RWPE1 (cell line): ENCODE measurements at places on chromosomes 7 and 10.

DNA sequence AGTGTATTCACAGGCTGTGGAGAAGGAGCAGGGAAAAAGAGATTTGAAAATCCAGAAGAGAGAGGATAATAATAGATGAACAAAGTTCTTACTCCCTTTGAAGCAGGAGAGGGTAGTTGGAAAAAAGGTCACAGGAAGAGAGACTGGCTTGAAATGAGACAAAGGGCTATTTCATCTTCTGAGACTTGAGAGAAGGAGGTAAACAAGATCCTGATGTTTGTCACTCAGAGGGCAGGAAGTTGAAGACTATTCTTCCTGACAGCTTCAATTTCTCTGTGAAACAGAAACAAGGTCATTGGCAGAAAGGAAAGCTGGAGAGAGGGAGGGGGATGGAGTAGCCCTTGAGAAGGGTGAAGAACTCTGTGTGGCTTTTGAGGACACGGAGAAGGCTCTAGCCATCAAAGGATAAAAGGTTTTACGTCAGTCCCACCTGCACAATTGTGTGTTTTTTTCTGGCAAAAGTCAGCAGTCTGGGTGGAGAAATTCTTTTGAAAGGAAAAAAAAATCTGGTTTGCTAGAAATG is 216.1 kb upstream of the STEAP4 start:
- DNase-seq: no peak

DNA sequence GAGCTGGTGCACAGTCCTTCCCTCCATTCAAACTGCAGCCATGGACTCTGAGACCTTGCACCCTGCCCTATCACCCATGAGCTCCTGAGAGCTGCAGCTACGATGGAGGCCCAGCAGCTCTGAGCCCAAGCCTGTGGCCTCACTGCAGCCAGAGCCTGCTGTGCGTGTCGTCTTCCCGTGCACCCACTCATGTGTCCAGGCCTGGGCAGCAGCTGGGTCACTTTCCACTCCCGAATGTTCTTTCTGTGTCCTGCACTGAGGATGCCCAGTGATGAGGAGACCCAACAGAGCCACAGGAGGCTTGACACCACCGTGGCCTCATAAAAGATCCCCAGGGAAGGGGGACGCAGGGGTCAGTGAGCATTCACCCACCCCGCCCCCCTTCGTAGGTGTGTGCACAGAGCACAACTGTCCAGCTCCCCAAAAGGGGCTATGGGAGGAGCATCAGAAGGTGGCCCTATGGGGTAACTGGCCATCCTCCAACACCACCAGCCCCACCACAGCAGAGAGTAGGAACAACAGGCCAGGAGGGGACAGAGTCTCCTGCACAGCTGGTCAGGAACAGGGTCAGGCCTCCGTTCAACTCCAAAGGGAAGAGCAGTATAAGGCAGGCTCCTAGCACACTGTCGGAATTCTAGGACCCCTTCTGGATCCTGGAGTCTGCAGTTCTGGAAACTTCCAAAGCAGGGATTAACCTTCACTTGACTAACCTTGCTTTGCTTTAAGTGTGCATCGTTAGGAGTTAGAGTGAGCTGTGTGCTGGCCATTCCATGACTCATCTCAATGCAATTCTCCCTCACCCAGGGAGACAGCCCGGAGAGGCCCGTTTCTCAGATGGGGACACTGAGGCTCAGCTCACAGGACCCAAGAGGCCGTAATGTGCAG is 52.6 kb downstream of the RASGEF1A start:
- DNase-seq: peak; percentile 27

DNA sequence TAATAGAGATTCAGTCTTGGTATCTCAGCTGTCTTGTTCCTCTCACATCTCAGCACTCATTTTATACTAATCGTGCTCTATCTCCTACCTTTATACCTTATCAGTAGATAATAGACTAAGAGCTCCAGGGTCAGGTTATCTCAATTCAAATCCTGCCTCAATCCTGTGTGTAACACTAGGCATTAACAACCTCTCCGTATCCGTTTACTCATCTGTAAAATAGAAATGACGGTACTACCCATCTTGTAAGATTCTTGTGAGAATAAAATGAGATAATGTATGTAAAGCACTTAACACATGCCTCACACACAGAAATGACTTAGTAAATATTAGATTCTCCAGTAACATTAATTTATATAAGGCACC is 622 bp upstream of the P4HA1 start:
- no peak for DNase-seq

GRCh38 chr10:90204956-90205314 is 503.5 kb downstream of the KIF20B start:
- no peak for DNase-seq

DNA sequence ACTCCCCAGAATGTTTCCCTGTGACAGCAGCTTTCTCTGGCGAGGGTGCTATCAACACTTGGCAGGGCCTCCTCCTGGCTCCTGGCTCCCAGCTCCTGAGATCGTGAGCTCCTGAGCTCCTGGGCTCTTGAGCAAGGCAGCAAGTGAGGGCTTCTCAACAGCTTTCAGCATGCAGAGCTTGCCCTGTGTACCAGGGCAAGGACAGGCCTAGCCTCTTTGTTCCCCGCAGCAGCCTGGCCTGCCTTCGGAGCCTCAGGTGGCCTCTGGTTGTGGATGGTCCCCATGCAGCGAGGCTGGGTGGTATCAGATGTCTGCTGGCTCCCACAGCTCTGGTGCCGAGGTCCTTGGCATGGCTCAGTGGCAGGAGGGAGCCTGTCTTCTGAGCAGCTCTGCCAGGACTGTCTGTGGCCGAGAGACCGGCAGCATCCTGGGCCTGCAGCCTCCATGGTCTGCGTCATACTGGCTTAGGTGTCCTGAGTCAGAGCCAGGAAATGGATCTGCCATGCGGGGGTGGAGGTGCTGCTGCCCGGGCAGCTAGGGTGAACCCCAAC is 44.2 kb downstream of the ZMIZ1 start:
- peak; percentile 95 for DNase-seq

DNA sequence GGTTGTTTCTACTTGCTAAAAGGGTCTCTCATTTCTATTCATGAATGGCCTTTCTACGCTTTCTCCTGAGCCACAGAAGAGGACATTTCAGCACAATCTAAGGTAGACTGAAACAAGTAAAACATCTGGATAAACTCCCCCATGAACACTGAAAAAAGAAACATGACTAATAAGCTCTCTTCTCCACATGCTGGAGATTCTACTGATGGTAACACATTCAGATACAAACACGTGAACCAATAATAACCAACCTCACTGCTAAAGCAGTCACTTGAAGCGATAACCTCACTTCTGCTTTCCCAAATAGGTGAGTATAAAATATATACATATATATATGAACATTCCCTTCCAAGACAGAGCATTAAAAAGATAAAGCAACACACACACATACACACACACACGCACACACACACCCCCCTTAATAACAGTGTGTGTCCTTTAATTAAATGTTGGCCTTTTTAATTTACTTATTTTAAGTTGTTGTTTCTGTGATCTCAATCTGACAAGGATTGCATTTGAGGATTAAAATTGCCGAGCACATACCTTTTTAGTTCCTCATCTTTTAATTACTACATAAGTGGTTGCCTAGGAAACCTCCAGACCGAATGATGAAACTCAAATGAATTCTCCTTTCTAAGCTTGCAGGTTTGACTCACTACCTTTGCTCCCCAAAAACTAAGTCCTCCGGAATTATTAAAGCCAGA is 292.4 kb upstream of the KLF14 start:
- DNase-seq: peak; percentile 59

DNA sequence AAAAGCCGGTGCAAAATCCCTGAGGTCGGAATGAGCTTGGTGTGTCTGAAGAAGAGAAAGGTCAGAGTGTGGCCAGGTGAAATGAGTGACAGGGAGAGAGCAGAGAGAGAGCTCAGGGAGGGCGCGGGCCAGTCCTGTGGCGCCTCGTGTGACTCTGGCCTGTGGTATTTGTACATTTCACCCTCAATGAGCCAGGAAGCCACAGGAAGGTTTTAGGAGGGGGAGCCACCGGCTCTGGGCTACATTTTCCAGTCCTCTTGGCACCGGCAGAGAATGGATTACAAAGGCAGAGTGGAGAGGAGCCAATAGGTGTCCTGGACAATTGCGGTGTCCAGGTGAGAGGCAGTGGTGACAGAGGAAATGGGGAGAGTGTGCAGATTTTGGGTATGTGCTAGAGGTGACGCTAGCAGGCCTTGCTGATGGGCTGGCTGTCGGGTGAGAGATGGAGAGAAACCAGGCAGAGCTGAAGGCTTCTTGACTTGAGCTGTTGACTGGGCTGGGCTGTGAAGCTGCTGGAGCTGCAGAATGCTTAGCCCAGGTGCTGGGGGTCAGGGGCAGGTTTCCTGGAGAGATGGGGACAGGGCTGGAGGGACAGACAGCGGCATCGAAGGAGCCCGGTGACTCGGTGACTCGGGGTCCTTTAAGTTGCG is 38.1 kb downstream of the COL13A1 start:
- DNase-seq: peak; percentile 55

GRCh38 chr10:124380256-124380995 is 38.3 kb downstream of the OAT start:
- no peak for DNase-seq

DNA sequence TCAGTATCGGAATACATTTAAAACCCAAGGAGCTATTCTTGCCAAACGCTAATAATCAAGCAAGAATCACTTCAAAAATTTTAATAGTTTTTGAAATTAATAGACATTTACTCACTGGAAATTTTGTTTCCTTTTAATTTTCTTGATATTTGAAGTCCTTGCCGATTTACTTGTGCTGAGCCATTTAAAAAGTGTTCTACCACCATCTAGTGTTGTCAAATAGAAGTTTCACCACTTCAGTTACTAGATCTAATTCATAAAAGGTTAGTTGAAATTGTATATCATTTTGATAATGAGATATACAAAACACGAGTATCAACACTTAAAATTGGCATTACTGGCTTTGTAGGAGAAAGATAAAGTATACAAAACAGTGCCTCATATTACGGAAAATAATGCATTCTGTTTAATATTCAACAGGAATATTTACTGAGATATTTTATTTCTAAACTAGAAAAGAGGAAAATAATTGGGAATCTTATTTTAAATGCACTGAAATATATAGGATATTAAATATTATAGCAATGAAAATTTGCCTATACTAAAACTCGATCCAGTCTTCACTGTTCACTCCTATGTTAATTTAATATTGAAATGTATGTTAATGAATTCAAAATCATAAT is 664.8 kb upstream of the SEMA3D start:
- DNase-seq: peak; percentile 11

GRCh38 chr10:118315629-118316028 is 26.5 kb downstream of the FAM204A start:
- no peak for DNase-seq

DNA sequence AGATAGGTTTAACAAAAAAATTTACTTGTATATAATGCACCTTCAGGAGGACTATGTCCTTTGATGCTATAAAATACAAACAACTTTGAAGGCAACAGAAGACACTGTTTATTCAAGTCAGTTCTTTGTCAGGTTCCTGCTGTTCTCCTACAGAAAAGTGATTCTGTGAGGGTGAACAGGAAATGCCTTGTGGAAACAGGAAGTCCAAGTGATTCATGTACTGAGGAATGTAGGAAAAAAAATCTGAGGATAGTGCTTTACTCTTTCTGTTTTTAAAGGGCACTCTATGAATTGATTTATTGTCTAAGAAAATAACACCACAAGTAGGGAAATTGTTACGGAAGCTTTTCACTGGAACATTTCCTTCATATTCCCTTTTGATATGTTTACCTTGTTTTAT is 171.9 kb downstream of the HDAC9 start:
- DNase-seq: peak; percentile 64

GRCh38 chr10:867807-868206 is 63.7 kb downstream of the LARP4B start:
- no peak for DNase-seq

DNA sequence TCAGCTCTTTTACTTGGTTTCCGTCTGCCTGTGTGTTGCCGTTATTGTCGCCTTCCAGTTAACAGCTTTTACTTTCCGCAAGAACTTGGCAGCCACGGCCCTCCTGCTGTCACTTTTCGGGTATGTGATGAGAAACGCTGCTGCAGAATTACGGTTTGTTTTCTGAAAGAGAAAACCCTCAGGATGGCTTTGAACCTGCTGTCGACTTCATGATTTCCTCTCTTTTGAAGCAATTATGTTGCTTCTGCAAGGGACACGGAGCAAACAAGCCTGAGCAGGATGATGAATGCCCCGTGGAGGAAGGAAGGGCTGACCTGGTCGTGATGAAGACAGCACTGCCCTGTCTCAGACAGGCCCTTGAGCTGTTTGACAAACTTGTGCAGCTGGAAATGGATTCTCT is 339.8 kb downstream of the ABCA13 start:
- no peak for DNase-seq

DNA sequence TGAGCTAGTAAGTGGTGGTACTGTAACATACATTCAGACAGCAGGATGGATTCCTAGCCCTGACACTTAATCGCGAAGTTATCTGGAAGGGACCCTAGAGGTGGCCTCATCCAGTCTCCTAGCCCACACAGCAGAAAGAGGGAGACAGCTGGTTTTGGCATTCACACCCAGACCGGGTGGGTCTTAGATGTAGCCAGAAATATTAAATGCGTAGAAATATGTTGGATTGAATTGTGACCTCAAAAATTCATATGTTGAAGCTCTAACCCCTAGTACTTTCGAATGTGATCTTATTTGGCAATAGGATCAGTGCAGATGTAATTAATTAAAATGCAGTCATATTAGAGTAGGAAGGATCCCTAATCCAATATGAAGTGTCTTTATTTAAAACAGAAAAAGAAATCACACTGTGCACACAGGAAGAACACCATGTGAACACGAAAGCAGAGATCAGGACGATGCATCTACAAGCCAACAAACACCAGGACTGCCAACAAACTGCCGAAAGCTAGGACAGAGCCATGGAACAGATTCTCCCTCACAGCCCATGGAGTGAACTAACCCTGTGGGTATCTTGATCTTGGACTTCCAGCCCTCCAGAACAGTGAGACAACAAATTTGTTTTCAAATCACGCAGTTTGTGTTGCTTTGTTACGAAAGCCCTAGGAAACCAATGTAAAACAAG is 2.9 kb upstream of the XPNPEP1 start:
- DNase-seq: no peak

DNA sequence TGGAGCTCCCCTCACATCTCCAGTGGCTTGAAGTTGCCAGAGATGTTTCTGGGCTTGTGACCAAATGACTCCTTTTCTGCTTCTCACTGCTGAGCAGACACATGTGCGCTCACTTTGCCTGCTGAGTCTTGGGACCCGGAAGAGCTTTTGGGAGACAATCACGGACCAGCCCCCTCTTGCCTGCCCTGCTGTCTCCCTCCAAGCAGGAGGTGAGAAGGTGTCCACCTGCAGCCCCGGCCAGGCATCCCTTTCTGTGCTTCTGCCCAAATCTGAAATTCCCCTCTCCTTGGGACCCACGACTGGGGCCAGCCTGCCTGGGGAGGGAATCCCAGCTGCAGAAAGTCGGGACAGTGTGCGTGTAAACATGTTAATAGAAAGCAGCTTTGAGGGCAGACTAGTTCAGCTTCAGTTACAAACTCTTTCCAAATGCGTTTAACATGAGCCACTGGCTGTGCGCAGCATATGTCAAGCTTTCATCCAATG is 31.7 kb downstream of the HTRA1 start:
- no peak for DNase-seq

- DNase-seq: no peak
Observed at GRCh38 chr7:23234569-23235296, 11.8 kb upstream of the GPNMB start.
